ENCODE measurements at places on chromosomes 4 and X.
A peak's percentile ranks its signal among the peaks of the same experiment; 100 is the strongest.

DNA sequence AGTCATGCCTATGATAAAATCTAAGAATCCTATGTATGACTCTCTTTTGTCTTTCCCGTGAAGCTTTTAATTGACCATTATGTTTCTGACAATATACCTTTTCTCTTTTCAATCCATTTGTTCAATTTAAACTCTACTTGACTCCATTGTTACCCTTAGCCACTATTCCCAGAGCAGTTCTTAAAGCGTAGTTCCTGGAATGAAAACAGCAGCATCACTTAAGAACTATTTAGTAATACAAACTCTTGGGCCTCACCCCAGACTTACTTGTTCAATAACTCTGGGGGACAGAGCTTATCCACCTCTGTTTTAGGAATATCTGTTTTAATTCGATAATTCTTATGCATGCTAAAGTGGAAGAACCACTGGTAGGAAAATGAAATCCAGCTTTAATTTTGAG lies 358.4 kb downstream of the PRR32 start:
- DNase-seq, result no peak

DNA sequence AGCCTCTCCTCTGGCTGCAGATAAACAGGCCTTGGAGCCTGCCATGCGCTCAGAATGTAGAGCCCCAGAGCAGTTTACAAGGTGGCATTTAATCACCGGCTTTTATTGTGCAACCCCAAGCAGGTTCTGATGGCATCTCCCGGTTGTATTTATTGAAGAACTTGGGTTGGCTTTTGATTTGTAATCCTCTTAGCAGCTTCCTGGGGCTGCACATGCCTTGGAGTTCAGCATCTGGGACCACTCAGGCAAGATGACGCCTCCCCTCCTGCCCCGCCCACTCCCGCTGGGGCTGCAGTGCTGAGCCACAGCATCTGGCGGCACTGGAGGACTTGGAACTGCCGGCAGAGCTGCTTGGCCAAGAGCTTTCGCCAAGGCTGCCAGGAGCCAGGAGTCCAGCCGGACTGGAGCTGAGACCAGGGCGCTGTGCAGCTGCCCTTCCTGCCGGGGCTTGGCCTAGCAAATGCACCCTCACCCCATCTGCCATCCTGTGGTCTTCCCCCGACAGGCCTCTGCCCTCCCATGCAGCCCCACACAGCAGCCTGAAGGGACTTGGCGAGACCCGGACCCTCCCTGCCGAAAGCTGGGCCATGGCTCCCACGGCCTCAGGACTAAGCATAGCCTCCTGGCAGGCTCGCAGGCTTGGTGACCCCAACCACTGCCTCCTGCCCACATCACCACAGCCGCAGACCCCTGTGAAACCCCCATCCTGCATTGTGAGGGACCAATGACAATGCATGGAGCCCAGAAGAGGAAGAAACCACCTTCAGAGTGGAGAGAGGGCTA lies 5.4 kb downstream of the HTRA3 start:
- DNase-seq, result no peak

DNA sequence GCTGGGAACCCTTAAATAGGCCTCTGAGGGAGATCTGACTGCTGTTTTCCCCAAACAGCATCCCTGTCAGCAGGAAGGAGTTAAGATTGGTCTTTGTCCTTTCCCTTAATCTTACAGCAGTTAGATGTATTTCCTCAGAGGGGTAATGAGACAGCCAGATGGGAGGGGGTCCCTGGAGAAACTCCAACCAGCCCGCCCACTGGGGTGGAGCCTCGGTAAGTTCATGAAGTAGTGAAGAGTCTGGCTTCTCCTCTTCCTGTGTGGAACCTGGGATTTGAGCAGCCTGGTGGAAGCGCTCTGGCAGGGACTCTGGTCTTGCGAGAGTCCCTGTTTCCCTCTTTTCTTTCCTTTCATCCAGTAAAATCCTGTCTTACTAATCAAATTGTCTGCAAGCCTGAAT lies 330.0 kb downstream of the TLL1 start:
- DNase-seq, result no peak

- no peak for DNase-seq
Measured at GRCh38 chr4:15162046-15162445, 159.8 kb downstream of the CPEB2 start.

GRCh38 chr4:84568496-84568895 lies 14.4 kb upstream of the CDS1 start:
- DNase-seq, result no peak

DNA sequence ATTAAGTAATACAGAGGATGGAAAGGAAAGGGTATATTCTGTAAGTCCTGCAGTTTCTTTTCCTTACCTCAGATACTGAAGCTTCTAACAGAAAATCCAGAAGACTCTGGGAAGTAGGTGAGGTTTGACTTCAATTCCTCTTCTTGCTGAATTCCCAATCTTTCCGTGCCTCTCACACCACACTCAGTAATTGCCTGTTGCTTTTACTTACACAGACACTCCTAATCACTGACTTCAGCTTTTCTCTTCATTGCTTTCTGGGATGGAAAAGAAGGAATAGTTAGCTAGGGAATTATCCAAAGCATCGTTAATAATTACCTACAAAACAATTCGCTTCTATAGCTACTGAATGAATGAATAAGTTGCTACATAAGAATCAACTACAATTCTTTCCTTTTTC lies 163.6 kb downstream of the FBXO8 start:
- DNase-seq, result no peak

DNA sequence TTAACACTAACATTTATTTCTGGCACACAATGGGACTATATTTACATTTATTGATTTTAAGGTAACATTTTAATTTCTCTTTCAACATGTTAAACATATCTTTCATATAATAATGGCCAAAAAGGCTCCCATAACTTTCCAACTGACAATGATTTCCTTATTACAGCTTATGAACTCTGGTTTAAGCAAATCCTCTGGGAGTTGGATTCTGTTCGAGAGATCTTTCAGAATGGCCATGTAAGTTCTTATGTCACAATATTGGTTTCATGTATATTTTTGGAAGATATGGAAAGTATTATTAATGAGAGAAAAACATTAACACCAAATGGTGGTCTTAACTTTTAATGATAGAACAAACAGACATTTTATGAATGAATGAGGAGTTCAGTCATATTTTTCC lies 4.1 kb downstream of the TDO2 start:
- no peak for DNase-seq

DNA sequence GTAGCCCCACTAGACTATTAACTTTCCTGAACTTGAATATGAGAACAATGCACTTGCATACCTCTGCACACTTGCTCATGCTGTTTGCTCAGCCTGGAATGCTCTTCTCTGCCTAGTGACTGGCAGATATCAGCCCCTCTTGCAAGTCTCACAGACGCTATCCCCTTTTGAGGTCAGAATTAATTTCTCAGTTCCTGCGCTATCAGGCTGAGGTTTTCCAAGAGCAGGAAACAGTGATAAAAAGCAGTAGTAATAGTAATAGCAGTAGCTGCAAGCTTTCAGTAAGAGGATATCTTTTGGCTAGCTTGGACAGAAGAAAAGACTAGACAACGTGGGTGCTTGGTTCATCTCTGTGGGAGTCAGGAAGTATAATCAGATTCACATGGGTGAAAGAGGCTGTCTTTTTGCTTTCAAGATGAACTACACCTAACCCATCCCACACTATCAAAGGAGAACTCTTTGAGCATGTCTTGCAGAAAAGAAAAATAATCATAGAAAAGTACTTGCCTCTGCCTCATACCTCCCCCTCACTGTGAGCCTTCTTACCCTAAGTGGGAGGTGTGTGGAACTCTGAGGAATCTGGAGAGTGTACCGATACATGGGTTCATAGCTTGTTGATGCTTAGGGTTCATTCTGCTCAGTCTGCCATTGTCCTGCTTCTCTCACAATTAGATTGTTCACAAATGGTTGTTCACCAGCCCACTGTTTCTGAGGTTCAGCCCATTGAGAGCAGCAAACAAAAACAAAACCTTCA lies 11.3 kb upstream of the DRP2 start:
- DNase-seq, result no peak

DNA sequence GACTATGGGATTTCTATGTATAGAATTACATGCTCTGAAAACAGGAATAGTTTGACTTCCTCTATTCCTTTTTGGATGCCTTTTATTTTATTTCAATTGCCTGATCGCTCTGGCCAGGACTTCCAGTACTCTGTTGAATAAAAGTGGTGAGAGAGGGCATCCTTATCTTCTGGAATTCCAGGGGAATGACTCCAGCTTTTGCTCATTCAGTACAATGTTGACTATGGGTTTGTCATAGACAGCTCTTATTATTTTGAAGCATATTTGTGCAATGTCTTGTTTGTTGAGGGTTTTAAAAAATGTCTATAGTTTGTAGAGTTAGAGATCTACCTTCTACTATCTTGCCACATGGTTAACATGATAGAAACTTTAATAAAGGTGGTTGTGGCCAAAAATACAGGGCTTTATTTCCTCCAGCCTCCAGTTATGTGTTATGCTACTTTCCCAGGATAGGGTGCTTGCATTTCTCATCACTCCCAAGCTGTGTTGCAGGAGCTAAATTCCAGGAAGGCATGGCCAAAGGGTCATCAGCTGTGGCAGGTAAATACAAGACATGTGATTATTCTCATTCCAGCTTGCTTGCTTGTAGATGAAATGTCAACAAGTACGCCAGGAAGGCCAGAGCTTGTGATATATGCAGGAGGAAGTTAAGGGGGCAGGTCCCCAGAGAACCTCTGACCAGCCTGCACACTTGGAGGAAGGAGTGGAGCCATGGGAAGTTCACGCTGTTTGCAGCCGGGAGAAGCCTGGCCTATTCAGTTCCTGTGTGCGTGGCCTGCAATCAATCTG lies 142.4 kb upstream of the CPXCR1 start:
- DNase-seq, result peak; percentile 3

DNA sequence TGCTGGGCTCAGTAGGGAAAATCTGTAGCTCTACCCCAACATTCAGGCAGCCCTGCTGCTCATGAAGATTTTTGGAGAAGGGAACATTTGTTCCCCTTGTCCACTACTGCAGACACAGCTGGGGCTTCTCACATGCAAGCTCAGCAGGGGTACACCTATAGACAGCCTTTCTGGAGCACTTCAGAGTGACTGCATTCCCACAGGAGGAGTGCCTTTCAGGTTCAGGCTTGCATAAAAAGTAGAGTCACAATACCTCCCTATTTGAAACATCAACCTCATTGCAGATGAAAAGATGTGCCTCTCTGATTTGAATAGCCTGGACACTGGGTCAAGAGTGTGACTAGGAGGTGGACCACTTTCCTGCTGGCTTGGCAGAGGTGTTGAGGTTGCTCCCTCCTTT lies 53.3 kb upstream of the NAP1L2 start:
- DNase-seq, result no peak

DNA sequence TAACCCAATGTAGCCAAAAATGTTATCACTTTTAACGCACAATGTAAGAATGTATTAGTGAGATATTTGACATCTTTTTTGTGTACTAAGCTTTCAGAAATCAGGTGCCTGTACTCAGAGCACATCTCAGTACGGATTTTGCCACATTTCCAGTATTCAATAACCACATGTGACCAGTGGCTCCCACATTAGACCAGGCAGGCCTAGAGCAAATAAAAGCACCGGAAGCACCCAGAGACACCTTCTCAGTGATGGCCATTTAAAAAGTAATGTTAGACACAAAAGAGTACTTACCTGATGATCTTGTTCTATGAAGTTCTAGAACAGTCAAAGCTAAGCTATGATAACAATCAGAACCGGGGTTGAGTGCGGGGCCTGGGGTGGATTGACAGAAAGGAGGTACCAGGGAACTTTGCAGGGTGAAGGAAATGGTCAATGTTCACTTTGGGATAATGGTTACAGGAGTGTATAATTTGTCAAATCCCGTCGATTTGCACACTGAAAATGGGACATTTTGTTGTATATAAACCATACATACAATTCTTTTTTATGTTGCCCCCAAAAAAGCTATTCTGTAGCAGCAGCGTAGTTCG lies 1.2 kb downstream of the CTPS2 start:
- DNase-seq, result no peak

DNA sequence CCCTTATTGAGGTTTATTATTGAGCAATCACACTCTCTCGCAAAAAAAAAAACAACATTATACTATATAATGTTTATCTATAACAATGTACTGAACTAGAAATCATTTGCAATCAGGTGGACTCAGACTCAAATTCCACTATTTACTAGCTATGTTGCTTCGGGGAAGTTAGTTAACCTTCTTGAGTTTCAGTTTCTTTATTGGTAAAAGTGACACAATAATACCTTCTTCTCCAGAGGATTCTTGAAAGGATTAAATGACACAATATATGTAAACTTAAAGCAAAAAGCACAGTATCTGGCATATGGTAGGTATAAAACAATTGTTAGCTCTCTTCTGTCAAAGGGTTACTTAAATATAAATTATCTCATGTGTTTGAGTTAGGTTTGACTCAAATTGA lies 31.5 kb upstream of the HDAC8 start:
- DNase-seq, result no peak

GRCh38 chrX:87475793-87476192 lies 41.8 kb upstream of the KLHL4 start:
- DNase-seq, result no peak

GRCh38 chr4:89570931-89571330 lies 263.3 kb upstream of the GPRIN3 start:
- DNase-seq, result no peak

DNA sequence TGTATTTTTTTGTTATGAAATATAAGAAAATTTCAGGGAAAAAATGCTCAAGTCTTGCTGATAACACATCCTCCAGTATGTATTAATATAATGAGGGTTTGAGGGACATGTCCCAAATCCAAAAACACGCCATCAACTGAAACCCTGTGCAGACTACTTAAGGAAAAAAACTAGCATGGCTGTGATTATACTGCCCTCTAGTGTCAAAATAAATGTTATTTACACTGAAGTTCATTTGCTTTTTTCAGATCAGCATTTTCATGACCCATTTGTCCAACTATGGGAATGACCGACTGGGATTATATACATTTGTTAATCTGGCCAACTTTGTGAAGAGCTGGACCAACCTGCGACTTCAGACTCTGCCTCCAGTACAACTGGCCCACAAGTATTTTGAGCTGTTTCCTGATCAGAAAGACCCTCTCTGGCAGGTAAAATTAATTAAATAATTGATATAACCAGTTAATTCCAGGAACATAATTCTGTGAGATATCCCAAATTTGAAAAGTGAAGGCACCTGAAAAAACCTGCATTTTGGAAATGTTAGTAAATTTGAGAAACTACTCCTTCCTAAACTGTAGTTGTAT lies 128.5 kb downstream of the PRSS12 start:
- DNase-seq, result peak; percentile 75

DNA sequence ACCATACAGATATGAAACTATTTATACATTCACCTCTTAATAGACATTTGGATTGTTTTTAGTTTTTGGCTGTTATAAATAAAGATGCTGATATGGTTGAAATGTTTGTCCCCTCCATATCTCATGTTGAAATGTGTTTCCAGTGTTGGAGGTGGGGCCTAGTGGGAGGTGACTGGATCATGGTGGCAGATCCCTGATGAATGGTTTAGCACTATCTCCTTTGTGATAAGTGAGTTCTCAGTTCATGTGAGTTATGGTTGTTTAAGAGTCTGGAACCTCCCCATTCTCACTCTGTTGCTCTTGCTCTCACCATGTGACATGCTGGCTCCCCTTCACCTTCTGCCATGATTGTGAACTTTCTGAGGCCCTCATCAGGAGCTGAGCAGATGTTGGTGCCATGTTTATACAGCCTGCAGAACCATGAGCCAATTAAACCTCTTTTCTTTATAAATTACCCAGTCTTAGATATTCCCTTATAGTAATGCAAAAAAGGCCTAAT lies 12.2 kb upstream of the CLGN start:
- no peak for DNase-seq

All from kidney capillary endothelial cell (primary cell).